Activated naive CD8-positive, alpha-beta T cell treated with anti-CD3 and anti-CD28 coated beads, Interleukin-2, amount 10 ng/mL, durations not matched to agents 7 days and 5 days (primary cell): ENCODE measurements at places on chromosomes 7 and 10. TPM values are rescaled to one million over a fixed set of nuclear protein-coding genes. Genes with fewer than 3 reads are reported as not detected.

The RGR gene
- total RNA-seq, result not detected

- H3K36me3 ChIP-seq, result no peaks in the 10 kb centered on the region
- no peaks in the 10 kb centered on the region for H3K4me1 ChIP-seq
- DNase-seq, result no peak
- no peak overlapping the region for H3K27ac ChIP-seq
- H3K27me3 ChIP-seq, result no peaks in the 10 kb centered on the region
- H3K4me3 ChIP-seq, result no peak overlapping the region
These were observed 768.0 kb upstream of the PHF14 start for GRCh38 chr7:10205696-10206095.

DNA sequence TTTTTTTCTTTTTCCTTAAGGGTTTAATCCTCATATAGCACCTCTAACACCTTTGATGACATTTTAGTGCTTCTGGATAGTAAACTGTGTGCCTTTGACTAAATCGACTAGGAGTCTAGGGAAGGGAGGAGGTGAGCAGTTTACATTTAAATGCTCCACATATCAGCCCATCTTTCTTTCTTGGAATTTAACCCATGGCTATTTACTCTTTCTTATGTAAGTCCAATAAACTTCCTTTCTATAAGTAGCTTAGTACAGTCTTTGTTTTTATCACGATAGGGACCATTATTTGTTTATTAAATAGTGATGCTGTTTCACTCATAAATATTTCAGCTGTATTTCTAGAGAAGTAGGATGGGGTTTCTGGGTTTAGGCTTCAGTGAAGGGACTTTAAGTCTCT, 669.9 kb downstream of the AUTS2 start:
- H3K4me1 ChIP-seq, result no peaks in the 10 kb centered on the region
- no peak overlapping the region for H3K27ac ChIP-seq
- no peaks in the 10 kb centered on the region for H3K36me3 ChIP-seq
- no peak for DNase-seq
- no peak overlapping the region for H3K4me3 ChIP-seq

DNA sequence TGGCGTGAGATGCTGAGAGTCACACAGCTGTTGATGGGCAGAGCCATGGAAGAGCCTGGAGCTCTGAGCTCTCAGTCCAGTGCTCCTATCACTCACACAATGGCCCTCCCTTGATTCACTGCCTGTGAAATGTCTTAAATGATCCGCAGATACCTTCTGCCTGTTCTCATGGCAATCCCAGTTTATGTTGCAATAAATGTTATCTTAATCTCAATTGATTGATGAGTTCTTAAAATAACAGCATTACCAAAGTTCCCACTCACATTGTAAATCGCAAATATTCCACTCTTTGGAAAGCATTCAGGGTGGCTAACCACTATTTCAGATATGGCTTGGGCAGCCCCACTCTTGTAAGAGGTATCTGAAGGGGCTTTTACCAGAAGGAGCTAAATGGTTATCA, 865.5 kb downstream of the LRMDA start:
- no peak overlapping the region for H3K4me3 ChIP-seq
- H3K4me1 ChIP-seq, result no peaks in the 10 kb centered on the region
- H3K36me3 ChIP-seq, result no peaks in the 10 kb centered on the region
- no peaks in the 10 kb centered on the region for H3K27me3 ChIP-seq
- no peak for DNase-seq
- no peak overlapping the region for H3K27ac ChIP-seq

The TFPI2 gene
- not detected for total RNA-seq

GRCh38 chr10:101258179-101258885, 29.1 kb upstream of the LBX1 start:
- no peaks in the 10 kb centered on the region for H3K36me3 ChIP-seq
- peaks cover 36% of the 10 kb centered on the region for H3K27me3 ChIP-seq
- H3K27ac ChIP-seq, result no peak overlapping the region
- peaks cover 2% of the 10 kb centered on the region for H3K4me1 ChIP-seq

The TUBAL3 gene
- total RNA-seq, result not detected

DNA sequence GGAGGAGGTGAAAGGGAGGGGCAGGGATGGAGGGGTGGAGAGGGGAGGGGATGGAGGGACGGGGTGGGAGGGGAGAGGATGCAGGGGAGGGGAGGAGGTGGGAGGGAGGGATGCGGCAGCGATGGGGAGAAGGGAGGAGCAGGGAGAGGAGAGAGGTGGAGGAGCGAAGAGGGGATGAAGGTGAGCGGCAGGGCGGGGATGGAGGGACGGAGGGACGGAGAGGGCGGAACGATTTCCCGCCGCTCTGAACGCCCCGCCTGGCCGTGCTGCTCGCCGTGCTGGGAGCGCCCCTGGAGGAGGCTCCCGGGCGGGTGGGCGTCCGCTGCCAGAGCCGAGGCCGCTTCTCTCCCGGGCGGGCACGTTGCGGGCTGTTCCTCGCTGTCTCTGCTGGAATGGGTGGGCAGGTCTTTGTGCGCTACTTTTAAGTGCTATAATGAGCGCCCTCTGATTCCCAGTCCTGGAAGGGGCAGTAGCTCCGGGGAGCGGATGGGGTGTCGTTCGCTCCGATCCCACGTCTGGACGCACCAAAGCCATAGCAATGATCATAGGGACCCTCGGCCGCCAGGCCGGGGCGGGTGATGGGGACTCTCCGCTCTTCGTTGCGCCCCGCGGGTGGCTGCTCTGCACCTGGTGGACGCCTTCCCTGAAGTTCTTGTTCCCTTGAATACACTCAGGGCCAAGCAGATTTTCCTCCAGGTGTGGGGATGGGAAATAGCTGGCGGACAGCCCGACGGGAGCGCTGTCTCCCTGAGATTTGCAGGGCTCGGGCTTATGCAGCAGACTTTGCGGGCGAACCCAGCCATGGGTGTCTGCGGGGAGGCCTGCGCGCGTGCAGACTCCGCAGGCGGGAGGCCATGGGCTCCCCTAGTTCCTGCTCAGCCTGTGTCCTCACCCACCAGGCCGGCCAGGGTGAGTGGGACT, 81.1 kb upstream of the CPXM2 start:
- no peak for DNase-seq
- H3K36me3 ChIP-seq, result no peaks in the 10 kb centered on the region
- no peak overlapping the region for H3K27ac ChIP-seq
- no peak overlapping the region for H3K4me3 ChIP-seq

GRCh38 chr10:75546004-75546403, 114.6 kb downstream of the LRMDA start:
- H3K27me3 ChIP-seq, result no peaks in the 10 kb centered on the region
- no peaks in the 10 kb centered on the region for H3K4me1 ChIP-seq
- H3K36me3 ChIP-seq, result no peaks in the 10 kb centered on the region
- H3K27ac ChIP-seq, result no peak overlapping the region
- H3K4me3 ChIP-seq, result no peak overlapping the region
- DNase-seq, result no peak

DNA sequence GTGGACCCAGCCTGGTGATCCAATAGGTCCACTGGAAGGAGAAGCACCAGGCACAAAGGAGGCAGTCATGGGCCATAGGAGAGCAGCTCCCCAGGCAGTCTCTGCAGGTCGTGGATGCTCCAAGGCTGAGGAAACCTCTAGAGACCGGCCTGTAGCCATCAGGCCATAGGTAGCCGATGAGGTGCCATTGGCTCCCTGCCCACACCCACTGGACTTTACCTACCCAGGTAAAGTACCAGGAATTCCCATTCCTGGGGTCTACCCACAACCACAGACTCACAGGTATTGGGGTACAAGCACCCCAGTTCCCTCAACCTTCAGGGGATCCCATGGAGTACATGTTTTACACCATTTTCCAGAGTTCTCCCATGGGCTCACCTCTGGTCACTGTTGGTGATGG, 188.0 kb upstream of the TCERG1L start:
- no peaks in the 10 kb centered on the region for H3K36me3 ChIP-seq
- no peaks in the 10 kb centered on the region for H3K4me1 ChIP-seq
- no peak overlapping the region for H3K27ac ChIP-seq
- no peak overlapping the region for H3K4me3 ChIP-seq
- H3K27me3 ChIP-seq, result no peaks in the 10 kb centered on the region

- no peaks in the 10 kb centered on the region for H3K4me1 ChIP-seq
- H3K27ac ChIP-seq, result no peak overlapping the region
- no peaks in the 10 kb centered on the region for H3K27me3 ChIP-seq
- no peak for DNase-seq
These were observed 144.2 kb upstream of the GLI3 start for GRCh38 chr7:42381161-42381560.

GRCh38 chr10:8810677-8811076, 756.2 kb downstream of the GATA3 start:
- H3K27me3 ChIP-seq, result no peaks in the 10 kb centered on the region
- H3K36me3 ChIP-seq, result peaks cover 1% of the 10 kb centered on the region
- DNase-seq, result no peak
- no peak overlapping the region for H3K4me3 ChIP-seq
- no peaks in the 10 kb centered on the region for H3K4me1 ChIP-seq
- H3K27ac ChIP-seq, result no peak overlapping the region

DNA sequence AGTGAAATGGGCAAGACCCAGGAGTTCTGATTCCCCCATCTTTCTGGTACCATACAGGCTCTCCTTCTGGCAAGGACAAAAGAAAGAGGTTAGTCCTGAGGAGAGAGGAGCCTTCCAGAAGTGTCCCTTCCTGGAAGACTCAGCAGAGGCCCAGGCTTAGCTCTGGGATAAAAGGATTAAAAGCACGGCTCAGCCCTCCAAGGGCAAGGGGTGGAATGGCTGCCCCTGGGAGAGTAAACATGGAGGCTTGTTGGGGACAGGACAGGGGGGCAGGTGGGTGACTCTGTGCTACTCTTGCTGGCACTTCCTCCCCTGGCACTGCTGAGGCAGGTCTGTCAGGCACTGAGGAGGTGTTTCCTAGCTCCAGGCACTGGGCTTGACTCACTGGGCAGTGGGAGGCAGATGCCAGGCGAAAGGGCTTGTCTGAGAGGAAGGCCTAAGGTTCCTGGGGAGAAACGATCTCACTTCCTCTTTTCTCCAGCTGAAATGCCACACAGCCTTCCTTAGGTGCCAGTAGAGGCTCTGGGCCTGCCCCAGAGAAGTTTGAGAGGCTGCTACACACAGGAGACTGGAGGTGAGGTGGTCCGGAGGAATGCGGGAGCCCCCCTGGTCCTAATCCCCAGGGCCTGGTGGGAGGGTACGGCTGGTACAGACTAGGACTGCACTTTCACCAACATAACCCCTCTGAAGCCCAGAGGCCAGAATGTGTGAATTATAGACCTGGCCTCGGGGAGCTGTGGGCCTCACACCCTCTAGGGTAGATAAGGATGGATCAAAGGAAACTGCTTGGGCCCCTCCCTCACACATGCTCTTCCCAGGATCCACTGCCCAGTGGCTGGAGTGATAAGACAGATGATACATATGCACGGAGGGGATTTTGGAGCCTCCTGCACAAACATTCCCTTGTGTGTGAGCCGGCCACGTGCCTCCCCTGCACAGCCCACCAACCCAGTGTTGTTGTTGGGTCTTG, 63.2 kb upstream of the PODXL start:
- H3K4me1 ChIP-seq, result no peaks in the 10 kb centered on the region
- H3K27ac ChIP-seq, result no peak overlapping the region
- no peaks in the 10 kb centered on the region for H3K36me3 ChIP-seq

DNA sequence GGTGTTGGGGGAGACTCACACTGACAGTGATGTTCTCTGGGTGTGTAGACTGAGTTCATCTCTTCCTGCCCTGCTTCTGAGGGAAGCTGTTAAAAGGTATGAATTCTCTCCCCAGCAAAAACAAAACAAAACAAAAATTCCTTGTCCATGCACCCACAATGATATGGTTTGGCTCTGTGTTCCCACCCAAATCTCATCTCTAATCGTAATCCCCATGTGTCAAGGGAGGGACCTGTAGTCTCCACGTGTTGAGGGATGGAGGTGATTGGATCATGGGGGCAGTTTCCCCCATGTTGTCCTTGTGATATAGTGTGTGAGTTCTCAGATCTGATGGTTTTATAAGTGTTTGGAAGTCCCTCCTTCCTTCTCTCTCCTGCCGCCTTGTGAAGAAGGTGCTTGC, 245.5 kb downstream of the GALNT17 start:
- H3K27me3 ChIP-seq, result no peaks in the 10 kb centered on the region
- H3K36me3 ChIP-seq, result no peaks in the 10 kb centered on the region
- no peaks in the 10 kb centered on the region for H3K4me1 ChIP-seq
- H3K4me3 ChIP-seq, result no peak overlapping the region
- H3K27ac ChIP-seq, result no peak overlapping the region
- no peak for DNase-seq

The MYOZ1 gene
- not detected for total RNA-seq

DNA sequence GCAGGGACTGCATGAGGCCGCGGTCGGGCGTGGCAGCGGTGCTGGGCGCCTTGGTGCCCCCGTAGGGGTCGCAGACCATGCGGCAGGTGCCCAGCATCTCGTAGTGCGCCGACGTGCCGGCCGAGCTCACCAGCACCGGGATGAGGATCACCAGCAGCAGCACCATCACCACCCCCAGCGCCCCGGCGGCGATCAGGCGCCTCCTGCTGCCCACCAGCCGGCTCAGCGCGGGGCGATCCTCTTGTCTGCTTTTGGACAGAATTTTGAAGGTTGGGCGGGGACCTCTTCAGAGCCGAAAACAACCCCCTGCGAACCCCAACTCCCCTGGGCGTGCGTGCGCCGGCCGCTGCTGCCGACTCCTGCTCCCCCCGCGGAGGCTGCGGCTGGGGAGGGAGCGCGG, 779 bp downstream of the C1QL3 start:
- peaks cover 10% of the 10 kb centered on the region for H3K4me1 ChIP-seq
- peak; percentile 62 for DNase-seq
- peaks cover 26% of the 10 kb centered on the region for H3K27me3 ChIP-seq
- no peaks in the 10 kb centered on the region for H3K36me3 ChIP-seq

- DNase-seq, result peak; percentile 58
- H3K27ac ChIP-seq, result peak overlapping the region; percentile 87
- H3K27me3 ChIP-seq, result peaks cover 3% of the 10 kb centered on the region
- peaks cover 37% of the 10 kb centered on the region for H3K4me1 ChIP-seq
- peaks cover 9% of the 10 kb centered on the region for H3K36me3 ChIP-seq
These were observed 674 bp upstream of the OSBPL3 start for GRCh38 chr7:24980534-24981170.

The SPDYE11 gene
- total RNA-seq, result not detected

The TRIM4 gene
- 42.2 TPM for total RNA-seq

The CDHR1 gene
- total RNA-seq, result 1.7 TPM

The ASZ1 gene
- total RNA-seq, result not detected

GRCh38 chr10:71537125-71537524, 140.4 kb downstream of the CDH23 start:
- DNase-seq, result no peak
- H3K36me3 ChIP-seq, result no peaks in the 10 kb centered on the region
- peaks cover 1% of the 10 kb centered on the region for H3K4me1 ChIP-seq
- peaks cover 3% of the 10 kb centered on the region for H3K27me3 ChIP-seq
- no peak overlapping the region for H3K4me3 ChIP-seq
- no peak overlapping the region for H3K27ac ChIP-seq
